ENCODE measurements at places on chromosomes 5 and 9. TPM values are rescaled to one million over a fixed set of nuclear protein-coding genes. Genes with fewer than 3 reads are reported as not detected.
A peak's percentile ranks its signal among the peaks of the same experiment; 100 is the strongest.

- H3K4me1 ChIP-seq, result no peaks in the 10 kb centered on the region
- H3K27ac ChIP-seq, result no peak overlapping the region
- no peak overlapping the region for H3K4me3 ChIP-seq
- no peak for DNase-seq
- H3K27me3 ChIP-seq, result no peaks in the 10 kb centered on the region
Measured at GRCh38 chr5:77282337-77283027, 72.0 kb downstream of the PDE8B start.

DNA sequence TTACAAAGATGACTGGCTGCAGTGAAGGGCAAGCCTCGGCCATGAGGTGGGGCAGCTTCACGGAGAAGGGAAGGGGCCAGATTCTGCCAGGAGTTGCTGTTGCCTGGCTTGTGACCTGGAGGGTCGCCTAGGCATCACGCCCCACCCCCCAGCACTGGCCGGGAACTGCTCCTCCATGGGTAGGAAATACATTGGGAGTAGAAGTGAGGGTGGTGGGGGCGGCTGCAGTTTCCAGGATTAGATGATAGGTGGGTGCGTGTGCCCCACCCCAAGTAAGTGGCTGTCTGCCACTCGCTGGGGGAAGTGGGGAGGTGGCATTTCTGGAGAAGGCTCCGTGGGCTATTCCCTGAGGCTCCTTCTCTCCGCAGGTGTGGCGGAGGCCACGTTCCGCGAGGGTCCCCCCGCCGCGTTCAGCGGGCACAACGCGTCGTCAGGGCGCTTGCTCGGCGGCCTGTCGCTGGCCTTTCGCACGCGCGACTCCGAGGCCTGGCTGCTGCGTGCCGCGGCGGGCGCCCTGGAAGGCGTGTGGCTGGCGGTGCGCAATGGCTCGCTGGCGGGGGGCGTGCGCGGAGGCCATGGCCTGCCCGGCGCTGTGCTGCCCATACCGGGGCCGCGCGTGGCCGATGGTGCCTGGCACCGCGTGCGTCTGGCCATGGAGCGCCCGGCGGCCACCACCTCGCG is 16.9 kb downstream of the CRB2 start:
- H3K27me3 ChIP-seq, result peaks cover 10% of the 10 kb centered on the region
- H3K4me3 ChIP-seq, result no peak overlapping the region
- no peaks in the 10 kb centered on the region for H3K4me1 ChIP-seq
- no peaks in the 10 kb centered on the region for H3K36me3 ChIP-seq
- DNase-seq, result no peak
- no peak overlapping the region for H3K27ac ChIP-seq

DNA sequence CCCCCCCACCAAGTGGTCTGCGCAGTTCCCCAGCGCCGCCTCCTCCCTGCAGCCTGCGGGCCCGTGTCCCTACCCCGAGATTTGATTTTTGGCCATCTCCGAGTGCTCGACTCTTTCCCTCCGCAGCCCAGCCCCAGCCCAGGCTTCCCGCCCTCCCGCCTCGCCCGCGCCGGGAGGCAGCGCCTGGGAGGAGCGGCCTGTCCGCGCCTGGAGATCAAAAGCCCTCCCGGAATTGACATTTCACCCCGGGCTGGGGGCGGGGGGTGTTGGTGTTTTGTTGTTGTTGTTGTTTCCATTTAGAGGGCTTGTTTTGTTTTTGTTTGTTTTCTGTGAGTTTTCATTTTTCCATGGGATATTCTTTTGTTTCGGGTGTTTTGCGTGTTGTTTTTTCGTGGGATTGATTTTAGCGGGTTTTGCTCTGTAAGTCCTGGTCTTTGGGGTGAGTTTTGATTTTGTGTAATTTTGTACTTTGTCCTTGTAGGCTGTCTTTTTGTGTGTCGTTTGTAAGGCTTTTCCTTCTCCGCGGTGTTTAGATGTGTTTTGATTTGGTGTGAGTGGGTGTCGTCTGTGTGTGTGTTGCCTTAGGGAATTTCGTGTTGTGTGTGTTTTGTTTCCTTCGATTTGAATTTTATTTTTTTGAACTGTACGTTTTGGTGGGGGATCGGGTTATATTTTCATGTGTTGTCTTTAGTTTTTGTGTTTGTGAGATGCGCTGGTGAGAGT is 1.7 kb upstream of the PAX5 start:
- peaks cover 17% of the 10 kb centered on the region for H3K4me1 ChIP-seq
- peak overlapping the region; percentile 92 for H3K27ac ChIP-seq
- peak overlapping the region; percentile 96 for H3K4me3 ChIP-seq

DNA sequence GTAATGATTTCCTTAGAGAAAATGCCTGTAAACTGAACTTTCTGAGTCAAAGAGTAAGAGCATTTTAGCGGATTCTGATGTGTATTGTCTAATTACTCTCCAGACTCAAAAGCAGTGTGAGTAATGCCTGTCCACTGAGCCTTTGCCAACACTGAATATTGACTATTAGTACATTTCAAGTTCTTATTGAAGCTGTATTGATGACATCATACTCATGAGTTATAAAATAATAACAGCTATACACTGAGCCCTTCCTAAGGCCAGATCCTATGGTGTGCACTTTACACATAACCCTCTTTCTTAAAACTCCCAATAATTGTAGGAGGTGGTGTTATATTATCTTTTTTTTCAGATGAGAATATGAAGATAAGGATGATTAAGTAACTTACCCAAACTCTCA is 152.8 kb upstream of the TRPC7 start:
- H3K27ac ChIP-seq, result no peak overlapping the region
- no peaks in the 10 kb centered on the region for H3K27me3 ChIP-seq
- DNase-seq, result no peak
- H3K4me3 ChIP-seq, result no peak overlapping the region
- no peaks in the 10 kb centered on the region for H3K4me1 ChIP-seq

DNA sequence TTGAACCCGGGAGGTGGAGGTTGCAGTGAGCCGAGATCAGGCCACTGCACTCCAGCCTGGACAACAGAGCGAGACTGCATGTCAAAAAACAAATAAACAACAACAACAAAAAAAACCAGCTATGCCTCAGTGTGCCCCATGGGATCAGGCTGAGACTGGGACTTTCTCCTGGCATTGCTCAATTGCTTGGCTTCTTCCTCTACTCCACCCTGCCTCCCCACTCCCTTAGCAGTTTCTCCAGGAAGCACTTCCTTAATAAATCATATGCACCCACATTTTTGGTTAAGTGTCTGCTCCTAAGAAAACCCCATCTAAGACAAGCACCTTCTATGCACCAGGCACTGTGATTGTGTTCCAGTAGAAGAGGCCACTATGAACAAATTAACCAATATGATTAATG is 41.0 kb upstream of the TMEM252 start:
- no peak for DNase-seq
- no peaks in the 10 kb centered on the region for H3K27me3 ChIP-seq
- H3K4me1 ChIP-seq, result peaks cover 24% of the 10 kb centered on the region
- no peak overlapping the region for H3K4me3 ChIP-seq
- no peaks in the 10 kb centered on the region for H3K36me3 ChIP-seq
- H3K27ac ChIP-seq, result no peak overlapping the region

DNA sequence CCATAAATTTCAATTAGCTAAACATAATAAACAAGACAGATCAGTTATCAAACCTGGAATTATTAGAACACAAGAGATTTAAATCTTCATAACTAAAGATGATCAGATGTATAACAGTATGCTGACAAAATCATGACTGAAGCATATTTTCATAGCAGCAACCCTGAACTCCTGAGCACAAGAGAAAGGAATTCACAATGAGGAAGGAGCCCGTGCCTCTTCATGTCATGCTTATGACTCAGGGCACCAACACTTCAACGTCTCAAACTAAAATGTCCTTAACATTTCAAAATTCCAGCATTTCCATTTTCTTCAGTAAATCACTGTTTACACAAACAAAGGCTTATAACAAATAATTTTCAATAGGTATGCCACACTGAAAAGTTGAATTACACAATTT is 6.7 kb downstream of the AP3B1 start:
- no peak for DNase-seq
- H3K27me3 ChIP-seq, result no peaks in the 10 kb centered on the region
- no peak overlapping the region for H3K27ac ChIP-seq
- H3K4me3 ChIP-seq, result no peak overlapping the region
- H3K36me3 ChIP-seq, result no peaks in the 10 kb centered on the region

DNA sequence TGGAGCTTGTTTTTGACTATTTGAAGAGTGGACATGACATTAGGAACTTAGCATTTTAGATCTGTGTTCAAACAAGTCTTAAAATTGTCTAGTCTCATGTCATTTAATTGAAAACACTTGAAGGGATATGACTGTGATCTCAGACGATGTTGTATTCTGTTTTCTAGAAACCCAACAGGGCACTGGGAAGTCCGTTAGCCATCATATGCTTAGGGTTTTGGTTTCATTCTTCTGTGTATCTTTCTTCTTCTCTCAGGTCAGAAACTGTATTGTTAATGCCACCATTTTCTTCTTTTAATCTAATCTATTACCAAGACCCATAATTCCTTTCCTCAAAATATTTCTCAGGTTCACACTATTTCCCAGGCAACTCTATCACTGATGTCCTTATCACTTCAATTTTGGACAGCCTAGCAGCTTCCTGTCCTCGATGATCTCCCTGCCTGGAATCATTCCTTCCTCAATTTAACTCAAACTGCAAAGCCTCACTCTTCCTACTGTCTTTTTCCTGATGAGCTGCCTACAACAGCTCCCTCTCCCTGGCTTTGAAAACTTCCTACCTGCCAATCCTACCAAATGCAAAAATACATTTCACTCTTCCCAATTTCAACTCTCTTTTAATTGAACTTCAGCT is 77.7 kb downstream of the MEF2C start:
- no peak overlapping the region for H3K4me3 ChIP-seq
- H3K36me3 ChIP-seq, result peaks cover 9% of the 10 kb centered on the region
- H3K4me1 ChIP-seq, result peaks cover 12% of the 10 kb centered on the region
- DNase-seq, result no peak

DNA sequence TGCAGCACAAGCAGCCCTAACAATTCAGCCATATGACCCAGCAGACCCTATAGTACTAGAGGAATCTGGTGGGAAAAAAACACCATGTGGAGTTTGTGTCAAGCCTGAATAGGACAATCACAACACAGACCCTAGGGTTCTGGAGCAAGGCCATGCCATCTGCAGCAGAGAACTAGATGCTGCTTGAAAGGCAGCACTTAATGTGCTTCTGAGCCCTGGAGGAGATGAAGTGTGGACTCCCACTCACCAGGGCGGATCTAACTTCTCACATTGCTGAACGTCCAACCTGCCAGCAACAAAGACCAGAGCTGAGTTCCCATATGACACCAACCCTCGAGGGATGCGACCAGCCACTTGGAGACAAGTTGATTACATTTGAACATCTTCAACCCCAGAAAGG is 43.2 kb downstream of the GABBR2 start:
- no peak overlapping the region for H3K27ac ChIP-seq
- H3K4me1 ChIP-seq, result no peaks in the 10 kb centered on the region
- no peaks in the 10 kb centered on the region for H3K36me3 ChIP-seq
- no peaks in the 10 kb centered on the region for H3K27me3 ChIP-seq

DNA sequence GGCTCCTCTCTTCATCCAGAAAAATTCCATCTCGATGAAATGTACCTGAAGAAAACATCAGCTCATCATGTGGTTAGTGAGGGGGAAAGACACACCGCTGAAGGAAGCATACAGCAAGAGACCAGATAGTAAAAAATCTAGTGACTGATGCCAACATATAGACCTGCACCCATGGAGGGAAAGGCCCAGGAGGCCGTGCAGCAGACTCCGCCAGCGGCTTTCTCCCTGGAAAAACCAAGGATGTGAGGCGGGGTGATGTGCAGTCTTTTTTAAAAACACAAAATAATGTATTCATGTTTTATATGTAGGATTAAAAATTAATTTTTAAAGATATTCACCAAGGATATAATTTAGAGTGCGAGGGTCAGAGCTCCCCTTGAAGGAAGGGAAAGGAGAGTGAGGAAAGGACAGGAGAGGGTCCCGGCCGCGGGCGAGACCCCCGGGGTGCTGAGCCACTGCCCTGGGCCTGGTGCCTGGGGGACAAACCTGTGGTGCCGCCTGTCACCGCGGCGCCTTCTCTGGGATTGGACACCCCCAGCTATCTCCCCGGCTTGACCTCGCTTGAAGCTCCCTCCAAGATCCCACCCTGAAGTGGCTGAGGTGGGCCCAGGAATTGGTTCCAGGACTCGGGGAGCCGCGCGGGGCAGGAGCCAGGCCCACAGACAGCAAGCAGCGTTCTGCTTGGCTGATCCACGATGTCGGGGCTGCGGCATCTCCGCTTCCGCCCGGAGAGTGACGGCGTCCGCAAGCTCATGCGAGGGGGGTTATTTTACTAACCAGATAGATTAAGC is 12.1 kb upstream of the UNC5A start:
- no peaks in the 10 kb centered on the region for H3K4me1 ChIP-seq
- H3K4me3 ChIP-seq, result no peak overlapping the region
- no peaks in the 10 kb centered on the region for H3K36me3 ChIP-seq
- no peak for DNase-seq
- no peak overlapping the region for H3K27ac ChIP-seq
- H3K27me3 ChIP-seq, result no peaks in the 10 kb centered on the region

The STKLD1 gene
- polyA plus RNA-seq, result 0.07 TPM

The NIPSNAP3A gene
- polyA plus RNA-seq, result 43.7 TPM

Data from GM12878 (cell line).